ENCODE measurements at places on chromosomes 4 and X. TPM values are rescaled to one million over a fixed set of nuclear protein-coding genes. Genes with fewer than 3 reads are reported as not detected.
A peak's percentile ranks its signal among the peaks of the same experiment; 100 is the strongest.

The UGT2A3 gene
- 0.22 TPM for total RNA-seq

The C1GALT1C1 gene
- 30.1 TPM for total RNA-seq

The WFS1 gene
- 12.9 TPM for total RNA-seq

DNA sequence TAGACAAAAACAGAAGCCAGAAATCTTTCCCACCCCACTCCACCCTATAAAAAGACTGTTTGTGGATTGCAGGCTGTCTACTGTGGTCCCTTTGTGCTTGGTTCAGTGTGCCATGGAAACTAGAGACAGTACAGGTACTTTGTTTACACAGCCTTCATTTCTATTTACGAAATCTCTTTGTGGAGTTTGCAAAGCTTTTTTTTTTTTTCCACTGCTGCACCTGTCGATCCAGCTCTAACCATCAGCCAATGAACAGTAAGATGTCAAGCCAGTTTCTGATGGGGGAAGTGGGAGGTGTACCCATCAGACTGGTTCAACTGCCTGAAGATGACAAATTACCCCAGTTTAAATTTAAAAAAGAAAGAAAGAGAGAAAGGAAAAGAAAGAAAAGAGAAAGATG is 20.2 kb upstream of the LRBA start:
- no peak for DNase-seq

The SRP72 gene
- 92.2 TPM for total RNA-seq

- peak; percentile 45 for DNase-seq
These were observed 18.4 kb upstream of the ACE2 start for GRCh38 chrX:15619053-15619755.

- DNase-seq = no peak
These were observed 97.7 kb downstream of the ARHGAP10 start for GRCh38 chr4:147829401-147830101.

DNA sequence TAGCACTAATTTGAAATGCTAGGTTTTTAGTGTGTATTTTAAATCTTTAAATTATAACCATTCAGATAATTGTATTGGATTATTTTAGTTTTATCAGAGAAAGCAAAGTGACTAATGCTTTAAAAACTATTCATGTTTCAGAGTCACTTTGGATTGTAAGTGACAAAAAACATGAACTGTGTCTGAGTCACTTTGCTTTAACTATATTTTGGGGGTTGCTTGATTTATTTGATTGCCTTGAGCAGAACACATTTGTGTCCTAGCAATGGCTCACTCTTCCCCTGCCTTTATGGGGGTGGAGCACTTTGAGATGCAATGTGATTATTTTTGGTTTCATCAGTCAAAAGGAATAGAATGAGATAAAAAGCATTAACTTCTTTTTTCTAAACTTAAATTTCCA is 188.4 kb upstream of the ARX start:
- no peak for DNase-seq

DNA sequence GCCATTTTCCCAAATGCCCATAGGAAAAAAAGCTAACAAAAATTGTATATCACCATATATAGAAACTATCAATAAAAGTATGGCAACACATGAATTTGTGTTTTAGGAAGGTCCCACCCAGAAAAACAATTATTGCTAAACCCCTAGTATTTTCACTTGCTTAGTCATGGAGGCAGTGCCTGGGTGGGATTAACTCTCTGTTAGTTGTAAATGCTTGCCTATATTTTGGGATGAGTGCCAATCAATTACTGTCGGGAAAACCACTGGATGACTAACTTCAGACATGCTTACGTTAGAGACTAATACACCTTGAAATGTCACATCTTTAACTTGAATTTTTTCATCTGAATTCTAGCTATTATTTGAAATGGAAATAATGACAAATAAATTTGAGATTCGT is 33.9 kb downstream of the TMPRSS11A start:
- no peak for DNase-seq

The FAM199X gene
- 16.3 TPM for total RNA-seq

Data from epithelial cell of proximal tubule (primary cell).